ENCODE measurements at places on chromosomes 2 and 18.

- no peak for DNase-seq
These were observed 207.0 kb upstream of the HS6ST1 start for GRCh38 chr2:128525653-128526052.

DNA sequence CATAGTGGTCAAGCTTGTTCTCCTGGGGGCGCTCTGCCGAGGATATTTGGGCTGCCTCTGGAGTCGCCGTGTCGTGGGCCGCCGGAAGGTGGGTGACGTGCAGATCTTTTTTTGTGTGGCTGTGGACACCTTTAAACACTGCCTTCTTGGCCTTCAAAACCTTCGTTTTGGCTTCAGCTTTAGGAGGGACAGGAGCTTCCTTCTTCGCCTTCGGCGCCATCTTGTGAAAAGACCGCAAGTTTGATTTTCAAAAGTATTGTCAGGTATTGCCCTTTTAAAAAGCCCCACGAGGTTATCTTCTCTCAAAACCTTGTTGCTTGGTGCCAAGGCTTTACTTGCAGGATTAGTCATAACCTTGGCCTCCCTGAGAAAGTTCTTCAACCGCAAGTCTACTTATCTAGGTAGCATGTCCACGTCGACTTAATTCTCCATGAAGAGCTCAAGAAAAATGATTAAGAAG is 20.8 kb downstream of the LAMA3 start:
- DNase-seq = peak; percentile 25

DNA sequence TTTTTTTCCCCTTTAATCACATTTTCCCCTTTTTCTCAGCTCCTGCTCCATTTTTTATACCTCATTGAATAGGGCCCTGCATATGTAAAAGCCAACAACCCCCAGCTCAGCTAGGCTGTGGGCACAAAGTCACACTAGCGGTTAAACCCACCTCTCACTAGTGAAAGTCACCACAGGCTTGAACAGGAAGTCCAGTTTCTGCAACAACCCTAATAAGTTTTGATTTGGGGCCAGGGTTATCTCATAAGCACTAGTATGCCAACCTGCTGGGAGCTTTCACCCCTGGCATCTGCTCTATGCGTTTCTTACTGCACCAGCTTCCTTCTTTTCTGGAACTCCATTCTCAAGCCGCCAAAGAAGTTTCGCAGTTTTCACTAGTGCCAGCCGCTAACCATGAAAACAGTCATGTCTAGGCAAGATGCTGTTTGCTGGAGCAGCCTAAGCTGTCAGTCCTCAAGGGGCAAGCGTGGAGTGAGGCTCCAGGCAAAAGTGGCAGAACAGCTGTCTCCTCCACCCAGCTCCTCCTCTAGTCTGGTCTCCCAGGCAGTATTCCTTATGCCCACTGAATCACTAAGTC is 197.0 kb upstream of the MEIS1 start:
- no peak for DNase-seq

DNA sequence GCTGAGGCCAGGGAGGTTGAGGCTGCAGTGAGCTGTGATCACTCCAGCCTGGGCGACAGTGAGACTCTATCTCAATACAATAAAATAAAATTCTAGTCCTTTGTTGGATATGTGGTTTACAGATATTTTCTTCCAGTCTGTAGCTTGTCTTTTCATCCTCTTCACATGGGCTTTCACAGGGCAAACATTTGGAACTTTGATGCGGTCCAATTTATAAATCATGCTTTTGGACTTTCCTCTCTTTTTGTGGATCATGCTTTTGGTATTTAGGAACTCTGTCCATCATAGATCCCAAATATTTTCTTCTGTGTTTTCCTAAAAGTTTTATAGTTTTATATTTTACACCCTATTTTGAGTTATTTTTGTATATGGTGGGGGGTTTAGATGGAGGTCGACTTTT is 14.9 kb downstream of the RAB10 start:
- DNase-seq = no peak

GRCh38 chr2:32900246-32900973 is 46.3 kb upstream of the LTBP1 start:
- DNase-seq = no peak

DNA sequence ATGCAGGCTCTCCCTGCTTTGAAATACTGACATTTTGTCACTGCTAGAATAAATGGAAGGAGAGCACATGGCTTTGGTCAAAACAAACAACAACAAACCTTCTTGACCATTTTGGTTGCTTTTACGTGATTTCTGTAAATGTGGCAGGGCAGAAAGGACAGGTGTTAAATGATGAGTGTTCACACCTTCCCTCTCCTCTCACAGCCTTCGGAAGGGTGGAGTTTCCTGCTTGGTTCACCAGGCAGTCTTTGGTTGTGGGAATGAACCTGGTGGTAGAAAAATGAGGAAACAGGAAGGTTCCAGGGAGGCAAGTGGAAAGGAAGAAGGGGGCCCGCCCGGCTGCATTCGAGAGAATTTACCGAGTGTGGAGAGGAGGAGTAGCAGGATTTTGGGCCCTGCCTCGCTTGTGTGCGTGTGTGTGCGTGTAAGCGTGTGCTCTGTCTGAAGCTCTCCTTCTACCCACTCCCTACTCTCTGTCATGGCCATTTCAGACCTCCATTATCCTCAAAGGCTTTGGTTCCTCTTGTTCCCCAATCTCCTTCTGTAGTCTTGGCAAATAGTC is 23.7 kb upstream of the SPP2 start:
- DNase-seq = no peak

DNA sequence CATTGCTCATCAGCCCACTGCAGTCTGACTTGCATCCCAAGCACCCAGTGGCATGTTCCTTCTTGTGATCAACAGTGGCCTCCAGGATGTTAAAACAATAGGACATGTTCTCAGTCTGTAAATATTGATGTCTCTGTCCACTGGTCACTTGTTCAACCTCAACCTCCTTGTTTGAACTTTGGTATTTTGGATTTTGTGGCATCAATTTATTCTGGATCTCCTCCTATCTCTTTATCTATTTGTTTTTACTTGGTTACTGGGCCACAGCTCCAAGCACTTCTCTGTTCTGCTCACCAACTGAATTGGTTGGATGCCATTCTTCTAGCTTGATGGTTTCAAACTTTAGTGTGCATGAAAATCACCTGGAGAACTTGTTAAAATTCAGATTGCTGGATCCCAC is 1414.8 kb upstream of the CELF4 start:
- DNase-seq = no peak

- DNase-seq = peak; percentile 84
These were observed at the start of the genes FAM228B and PFN4 for GRCh38 chr2:24123195-24123921. FAM228B (plus strand) TSS chr2:24123469; CDS start chr2:24124362, 893 bp downstream. PFN4 (minus strand) TSS chr2:24123334; CDS start chr2:24122535, 799 bp downstream.

GRCh38 chr2:166230024-166230723 is 102.4 kb upstream of the SCN1A start:
- peak; percentile 44 for DNase-seq
